Stimulated activated CD4-positive, alpha-beta T cell treated with anti-CD3 and anti-CD28 coated beads, Interleukin-1b, Interleukin-23, amount 100 ng/mL, for 48 hours (primary cell): ENCODE measurements at places on chromosomes 11 and 22.
A peak's percentile ranks its signal among the peaks of the same experiment; 100 is the strongest.

DNA sequence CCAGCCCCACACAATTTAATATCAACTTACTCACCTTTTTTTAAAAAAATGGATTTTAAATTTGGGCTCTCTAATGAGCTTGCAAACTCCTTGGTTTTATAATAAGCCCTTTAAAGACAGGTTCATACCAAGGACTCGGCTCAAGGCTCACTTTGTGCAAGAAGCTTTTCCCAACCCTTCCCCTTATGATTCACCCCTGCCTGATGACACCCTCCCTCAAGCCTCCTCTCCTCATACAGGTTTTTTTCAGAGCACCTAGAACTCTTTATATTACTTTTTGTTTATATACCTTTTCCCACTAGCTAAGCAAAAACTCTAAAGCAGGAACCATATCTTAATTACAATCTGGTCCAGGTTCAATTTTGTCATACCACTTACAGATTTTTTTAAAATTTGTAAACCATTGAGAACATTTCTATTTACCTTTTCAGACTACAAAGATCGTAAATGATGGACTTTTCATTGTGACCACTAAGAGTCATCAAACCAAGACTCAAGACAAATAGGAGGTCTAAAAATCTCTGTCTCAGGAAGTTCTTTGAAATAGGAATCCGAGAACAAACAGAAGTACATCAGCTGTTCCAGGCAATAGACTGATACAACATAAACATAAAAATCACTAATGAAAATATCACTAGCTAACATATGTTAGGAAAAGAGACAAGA is 13.1 kb upstream of the EXPH5 start:
- no peak for DNase-seq

DNA sequence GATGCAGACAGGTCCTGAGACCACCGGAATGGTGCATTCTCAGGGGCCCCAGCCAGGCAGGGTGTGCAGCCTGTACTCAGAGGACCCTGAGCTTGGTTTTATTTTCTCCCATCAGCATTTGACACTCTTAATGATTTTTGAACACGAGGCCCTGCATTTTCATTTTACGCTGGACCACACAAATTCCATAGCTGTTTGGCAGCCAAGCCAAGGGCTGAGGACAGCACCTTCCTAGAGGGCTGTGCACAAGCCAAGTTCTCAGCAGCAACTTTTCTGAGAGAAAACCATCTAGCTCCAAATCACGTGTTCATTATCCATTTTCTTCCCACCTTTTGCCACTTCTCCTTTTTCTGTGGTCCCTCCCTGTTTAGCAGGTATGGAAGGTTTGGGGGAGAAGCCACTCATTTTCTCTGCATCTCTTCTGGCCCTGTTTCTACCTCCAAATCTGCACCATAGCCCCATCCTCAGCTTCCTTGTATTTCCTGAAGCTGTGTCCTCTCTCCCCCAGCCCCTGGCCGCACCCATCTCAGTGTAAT is 60.4 kb downstream of the TRAF6 start:
- no peak for DNase-seq

DNA sequence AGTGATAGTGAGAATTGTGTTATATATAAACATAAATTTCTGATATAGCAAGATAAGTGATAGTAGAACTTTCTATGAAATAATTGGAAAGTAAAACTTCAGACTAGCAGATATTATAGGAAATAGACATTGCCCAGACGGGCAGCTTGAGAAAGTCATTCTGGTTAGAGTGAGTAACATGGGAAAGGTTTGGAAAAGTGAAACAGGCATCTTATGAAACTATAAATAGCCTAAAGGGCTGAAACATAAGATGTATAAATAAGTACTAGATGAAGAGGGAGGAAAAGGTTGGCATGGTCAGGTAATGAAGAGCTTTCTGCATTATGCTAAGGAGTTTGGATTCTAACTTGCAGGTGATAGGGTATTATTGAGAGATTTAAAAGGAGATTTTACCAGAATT is 101.3 kb downstream of the DYNC2H1 start:
- DNase-seq: no peak

DNA sequence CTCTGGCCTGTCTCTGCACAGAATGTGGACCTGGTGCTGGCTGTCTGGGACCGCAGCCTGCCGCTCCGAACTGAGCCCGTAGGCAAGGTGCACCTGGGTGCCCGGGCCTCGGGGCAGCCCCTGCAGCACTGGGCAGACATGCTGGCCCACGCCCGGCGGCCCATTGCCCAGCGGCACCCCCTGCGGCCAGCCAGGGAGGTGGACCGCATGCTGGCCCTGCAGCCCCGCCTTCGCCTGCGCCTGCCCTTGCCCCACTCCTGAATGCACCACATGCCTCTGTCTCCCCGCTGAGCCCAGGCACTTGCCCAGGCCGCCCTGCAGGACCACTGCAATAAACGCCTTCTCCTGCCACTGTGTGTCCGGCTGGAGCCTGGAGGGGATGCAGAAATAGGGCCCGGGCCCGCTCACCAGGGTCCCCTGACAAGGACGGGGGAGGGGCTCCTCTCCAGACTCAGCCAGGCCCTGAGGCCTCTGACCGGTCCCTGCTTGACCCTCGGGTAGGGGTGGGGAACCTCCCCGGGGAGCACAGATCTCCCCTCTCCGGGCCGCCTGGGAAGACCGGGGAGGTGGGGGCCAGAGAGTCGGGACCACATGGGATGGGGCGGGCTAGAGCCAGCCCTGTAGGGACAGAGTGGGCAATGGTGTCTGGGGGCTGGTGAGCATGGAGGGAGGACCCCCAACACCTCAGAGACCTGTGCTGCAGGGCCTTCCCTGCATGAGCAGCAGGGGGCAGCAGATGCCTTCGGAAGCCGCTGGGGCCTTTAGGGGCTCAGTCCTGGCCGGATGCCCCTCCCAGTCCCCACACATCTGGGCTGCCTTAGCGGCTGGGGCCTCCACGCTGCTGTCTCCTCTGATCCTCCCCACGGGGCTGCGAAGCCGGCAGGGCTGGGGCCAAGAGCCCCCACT is 1.4 kb upstream of the TNNI2 start:
- DNase-seq: peak; percentile 74

DNA sequence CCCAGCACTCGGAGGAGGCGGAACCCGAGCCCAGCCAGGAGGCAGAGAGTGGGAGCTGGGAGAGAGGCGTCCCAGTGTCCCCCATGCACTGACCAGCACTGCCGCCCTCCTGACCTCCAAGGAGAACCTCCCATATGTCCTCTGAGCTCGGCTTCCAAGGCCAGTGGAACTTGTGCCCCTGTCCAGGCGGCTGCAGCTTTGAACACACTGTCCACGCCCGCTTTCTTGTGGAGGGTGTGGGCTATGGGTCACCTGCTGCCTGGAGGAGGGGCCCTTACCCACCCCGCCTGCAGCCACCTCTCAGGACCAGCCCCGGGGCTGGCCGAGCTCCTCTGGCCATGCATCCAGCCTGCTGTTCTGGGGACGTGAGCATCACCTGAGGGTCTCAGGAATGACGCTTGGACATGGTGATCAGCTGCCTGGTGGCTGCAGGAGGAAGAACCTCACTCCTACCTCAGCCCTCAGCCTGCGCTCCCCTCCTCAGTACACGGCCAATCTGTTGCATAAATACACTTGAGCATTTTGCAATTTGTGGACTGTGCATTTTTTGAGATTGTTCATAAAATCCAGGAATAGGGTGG is 22.2 kb upstream of the MUC5B start:
- no peak for DNase-seq
